ENCODE measurements at places on chromosomes 4 and X.

DNA sequence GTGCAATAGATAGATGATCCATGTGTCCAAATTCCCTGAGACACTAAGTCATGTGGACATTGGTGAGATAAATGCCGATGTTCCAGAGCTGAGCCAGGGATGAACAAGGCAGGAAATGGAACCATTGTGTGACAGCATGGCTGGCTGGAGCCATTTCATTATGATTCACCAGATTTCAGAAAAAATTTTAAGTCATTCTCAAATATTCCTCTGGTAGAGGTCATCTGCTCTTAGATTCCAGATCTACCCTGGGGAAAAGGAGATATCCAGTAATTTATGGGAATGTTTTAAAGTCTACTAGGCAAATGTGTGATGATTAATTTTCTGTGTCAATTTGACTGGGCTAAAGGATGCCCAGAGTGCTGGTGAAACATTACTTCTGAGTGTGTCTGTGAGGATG is 287.3 kb downstream of the STK32B start:
- DNase-seq, result peak; percentile 50

DNA sequence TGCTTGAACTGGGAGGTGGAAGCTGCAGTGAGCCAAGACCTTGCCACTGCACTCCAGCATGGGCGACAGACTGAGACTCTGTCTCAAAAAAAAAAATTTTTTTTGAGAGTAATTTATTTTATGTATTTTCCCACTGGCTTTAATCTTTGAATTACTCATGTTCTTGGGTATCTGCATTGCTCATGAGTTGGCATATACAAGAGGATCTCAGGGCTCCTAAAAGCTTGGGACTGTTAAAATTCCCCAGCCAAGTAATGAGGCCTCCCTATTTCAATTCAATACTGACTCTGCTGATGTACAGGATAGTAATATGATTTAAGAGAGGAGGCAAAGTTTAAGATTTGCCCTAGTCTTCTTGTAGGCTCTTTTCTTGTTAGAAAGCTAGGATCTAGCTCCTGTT is 6.2 kb downstream of the IL21 start:
- DNase-seq, result peak; percentile 20

- no peak for DNase-seq
Observed at GRCh38 chr4:155822572-155822971, 43.5 kb downstream of the ASIC5 start.

DNA sequence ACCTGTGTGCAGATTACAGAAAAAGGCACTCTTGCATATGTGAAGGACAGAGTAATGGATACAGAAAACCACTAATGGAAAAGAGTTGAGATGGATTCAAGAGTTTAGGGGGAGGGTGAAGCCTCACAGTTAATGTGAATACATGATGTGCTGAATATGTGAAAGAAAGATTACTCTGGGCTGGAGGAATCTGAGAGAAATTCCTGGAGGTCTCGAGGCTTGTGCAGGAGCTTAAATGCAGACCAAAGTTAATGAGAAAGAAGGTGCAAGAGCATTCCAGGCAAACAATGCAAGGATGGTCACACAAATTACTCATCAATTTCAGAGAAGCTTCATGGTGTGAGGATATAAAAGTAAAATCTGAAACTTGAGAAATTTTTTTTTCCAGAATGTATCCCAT is 768.8 kb downstream of the STPG2 start:
- no peak for DNase-seq

- peak; percentile 24 for DNase-seq
Observed at GRCh38 chr4:24559032-24559821, 25.1 kb downstream of the DHX15 start.
